ENCODE measurements at places on chromosomes 3 and 15.

DNA sequence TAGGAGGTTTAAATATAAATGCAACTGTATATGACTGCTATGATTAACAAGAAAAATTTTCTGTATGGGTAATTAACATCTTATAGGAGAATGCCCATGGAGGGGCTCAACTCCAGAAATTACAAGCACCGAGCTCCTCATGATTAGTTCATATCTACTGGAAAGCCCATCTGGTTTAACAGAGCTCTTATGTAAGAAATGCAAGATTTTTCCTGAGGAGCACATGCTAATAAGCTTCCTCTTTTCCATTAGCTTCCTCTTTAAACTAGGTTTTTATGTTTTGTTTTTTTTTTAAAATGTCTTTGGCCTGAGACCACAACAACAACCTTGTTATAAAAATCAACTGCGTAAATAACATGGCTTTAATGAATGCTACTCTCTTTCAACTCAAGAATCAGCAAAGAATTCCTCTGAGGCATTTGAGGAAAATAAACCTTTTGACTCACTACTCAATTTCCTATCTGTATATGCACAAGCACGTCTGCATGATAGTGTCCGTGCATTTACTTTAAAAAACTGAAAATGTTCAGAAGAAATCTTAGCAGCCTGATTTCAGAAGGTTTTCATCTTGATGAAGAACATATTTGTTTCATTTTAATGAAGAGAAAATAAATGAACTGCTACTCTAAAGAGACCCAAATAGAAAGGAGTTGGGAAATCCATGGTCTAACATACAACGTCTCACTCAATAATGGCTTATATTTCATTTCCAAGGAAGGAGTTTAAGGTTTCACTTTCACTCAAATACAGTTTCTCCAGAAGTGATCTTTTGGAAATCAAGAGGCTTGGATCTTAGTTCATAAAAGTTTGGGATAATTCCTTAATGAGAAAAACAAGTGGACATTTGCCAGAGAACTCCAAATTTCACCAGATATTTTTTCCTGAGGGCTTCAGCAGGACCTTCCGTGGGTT lies 180.8 kb downstream of the KCNAB1 start:
- no peak for DNase-seq

DNA sequence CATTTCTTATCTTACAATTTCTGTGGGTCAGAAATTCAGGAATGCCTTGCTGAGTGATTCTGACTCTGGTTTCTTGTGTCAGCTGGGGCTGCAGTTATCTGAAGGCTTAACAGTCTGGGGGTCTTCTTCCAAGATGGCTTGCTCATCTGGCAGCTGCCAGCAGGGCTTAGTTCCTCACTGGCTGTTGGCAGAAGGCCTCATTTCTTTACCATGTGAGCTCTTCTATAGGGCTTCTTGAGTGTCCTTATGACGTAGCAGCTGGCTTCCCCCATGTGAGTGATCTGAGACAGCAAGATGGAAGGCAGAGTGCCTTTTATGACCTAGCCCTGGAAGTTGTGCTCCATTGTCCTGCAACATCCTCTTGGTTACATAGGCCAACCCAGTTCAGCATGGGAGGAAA lies 82.0 kb upstream of the PDZRN3 start:
- no peak for DNase-seq

DNA sequence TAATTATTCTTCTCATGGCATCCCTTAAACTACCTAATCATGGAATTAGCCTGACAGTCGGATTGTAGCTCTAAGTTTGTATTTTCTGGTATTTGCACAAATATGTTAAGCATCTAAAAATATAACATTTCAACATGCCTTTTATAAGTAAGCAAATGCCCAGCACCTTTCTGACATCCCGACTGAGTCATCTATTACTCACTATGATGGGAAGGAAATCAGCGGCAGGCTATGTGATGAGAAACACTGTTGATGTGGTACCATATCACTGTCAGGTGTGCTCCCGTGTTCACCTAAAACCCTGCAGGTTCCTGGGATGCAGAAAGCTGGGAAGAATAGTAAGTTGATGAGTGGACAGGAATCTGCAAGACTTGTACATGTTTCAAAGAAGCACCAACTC lies 367.8 kb upstream of the IL12A start:
- no peak for DNase-seq

DNA sequence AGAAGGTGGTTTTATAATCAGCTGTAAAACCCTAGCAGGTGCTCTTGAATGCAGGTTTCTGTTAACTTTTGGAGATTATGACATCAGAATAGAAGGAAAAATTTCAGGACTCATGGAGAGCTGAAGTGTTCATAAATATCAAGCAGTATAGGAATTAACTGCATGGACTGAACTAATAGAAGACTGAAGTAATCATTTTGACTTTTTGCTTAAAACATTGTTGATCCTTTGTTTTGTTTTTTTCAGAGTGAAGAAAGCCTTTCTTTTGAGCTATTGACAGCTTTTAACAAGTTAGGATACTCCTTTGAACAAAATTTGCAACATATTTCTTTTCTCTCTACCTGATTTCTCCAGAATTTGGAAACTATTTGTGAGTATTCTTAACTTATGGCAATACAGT lies 70.6 kb upstream of the DAZL start:
- DNase-seq = no peak

- no peak for DNase-seq
Observed at GRCh38 chr3:55646121-55646520, 159.0 kb upstream of the WNT5A start.

- DNase-seq = peak; percentile 35
Observed at GRCh38 chr3:132399054-132399929, 18.0 kb upstream of the DNAJC13 start.

DNA sequence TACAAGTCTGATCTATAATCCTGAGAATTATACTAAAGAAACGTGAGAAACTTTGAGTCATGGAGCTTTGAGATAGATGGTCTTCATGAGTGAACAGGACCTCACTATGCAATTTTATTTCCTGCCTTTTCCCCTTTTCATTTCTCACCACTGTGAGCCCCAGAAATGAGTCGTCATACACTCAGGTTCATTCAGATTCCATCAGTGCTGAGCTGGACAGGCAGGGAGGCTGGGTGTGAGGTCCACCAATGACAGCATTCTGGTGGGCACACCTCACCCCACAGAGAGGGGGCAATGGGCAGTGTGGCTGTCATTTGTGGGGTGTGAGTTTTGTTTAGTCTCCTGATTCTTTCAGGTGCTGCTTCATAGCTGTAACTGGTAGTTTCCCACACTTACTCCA lies 16.9 kb downstream of the TIGIT start:
- DNase-seq = no peak

DNA sequence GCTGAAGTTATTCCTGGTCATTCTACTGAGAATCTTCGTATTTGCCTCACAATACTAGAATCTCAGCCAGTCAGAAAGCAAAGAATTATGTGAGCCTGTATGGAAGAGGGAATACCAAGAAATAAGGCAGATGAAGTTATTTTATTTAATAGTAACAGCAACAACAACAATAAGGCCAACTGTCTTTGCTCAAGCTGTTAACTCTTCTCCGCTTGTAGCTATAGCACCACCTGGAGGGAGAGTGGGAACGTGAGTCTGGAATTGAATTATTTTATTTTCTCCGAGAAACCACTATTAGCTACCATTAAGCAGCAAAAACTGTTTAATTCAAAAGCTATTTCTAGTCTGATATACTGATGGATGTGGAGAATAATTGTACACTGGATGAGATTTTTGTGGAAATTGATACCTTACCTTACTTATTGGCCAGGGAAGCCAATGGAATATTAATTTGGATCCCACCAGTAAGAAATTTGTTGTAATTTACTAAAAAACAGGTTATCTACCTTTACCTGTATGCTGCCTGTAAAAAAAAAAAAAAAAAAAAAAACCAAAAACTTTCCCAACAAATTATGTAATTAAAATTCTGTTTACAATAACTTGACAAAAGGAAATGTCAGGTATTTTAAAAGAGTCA lies 50.1 kb downstream of the CALML4 start:
- peak; percentile 63 for DNase-seq

Data from renal cortex interstitium (tissue), 15 donors.